ENCODE measurements at places on chromosomes 6 and 20.

- no peak for DNase-seq
Observed at GRCh38 chr20:31508517-31509244, 5.6 kb upstream of the HM13 start.

- DNase-seq = no peak
Observed at GRCh38 chr20:45970646-45971424, 1.2 kb downstream of the ZNF335 start.

DNA sequence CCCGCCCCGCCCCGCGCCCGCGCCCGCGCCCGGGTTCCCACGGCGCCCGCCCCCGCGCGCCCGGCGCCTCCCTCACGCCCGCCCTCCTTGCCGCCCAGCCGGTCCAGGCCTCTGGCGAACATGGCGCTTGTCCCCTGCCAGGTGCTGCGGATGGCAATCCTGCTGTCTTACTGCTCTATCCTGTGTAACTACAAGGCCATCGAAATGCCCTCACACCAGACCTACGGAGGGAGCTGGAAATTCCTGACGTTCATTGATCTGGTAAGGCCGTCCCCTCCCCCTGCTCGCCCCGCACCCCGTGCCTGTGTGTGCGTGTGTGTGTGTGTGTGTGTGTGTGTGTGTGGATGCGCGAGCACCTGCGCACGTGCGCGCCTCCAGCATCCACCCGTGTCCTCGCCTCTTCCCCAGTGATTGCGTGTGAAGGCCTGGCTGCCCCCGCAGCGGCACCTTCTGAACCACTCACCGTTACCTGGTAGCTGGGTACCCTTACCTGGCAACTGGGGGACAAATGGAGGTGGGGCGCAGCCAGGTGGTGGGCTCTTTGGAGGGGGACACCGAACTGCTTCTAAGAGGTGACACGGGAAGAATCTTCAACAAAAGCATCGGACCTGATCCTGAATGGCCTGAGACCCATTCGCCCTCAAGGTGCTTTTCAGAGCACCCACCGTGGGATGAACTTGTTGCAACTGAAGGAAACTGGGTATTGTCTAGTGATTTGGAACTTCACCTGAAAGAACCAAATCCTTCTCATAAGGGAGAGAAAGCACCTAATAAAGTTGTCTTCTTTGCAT, at the start of gene AIG1:
Gene AIG1, plus strand, starts transcription at position 84 of the 791 bp plus-strand sequence. Its CDS starts 37 bp downstream, at position 121.
- DNase-seq = peak; percentile 75

GRCh38 chr6:136181861-136182260, 68.2 kb downstream of the MTFR2 start:
- no peak for DNase-seq

DNA sequence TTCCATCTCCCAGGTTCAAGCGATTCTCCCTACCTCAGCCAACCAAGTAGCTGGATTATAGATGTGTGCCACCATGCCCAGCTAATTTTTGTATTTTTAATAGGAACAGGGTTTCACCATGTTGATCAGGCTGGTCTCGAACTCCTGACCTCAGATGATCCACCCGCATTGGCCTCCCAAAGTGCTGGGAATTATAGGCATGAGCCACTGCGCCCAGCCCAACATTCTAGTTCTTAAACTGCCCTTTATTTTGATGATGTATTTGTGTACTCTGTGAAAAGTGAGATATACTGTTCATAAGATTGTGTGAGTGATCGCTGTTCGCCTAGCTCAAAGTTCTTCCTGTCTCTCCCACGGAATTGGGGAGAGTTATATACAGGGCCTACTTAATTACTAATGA, 93.1 kb downstream of the HFE start:
- DNase-seq = no peak

Data from CD4-positive, alpha-beta T cell treated with Interleukin-17A for 4 hours (primary cell).